ENCODE measurements at places on chromosomes 2 and 18.

- DNase-seq: no peak
Measured at GRCh38 chr2:85886141-85886540, 2.6 kb downstream of the ST3GAL5 start.

DNA sequence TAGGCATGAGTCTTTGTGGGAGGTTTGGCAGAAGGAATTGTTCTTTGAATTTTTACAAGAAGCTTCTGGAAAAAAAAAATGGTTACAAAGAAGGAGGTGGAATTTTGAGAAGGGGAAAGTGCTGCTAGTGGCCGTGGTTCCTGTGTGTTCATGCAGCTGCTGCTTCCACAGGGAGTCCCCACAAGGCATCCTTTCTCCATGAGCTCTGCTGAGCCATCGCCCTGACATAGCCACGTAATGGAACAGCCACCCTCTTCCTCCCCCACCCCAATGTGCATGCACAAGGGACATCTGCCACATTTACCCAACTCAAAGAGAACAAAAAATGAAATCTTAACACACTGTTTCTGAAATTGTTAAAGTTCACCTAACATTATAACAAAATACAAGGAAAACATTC lies 529.7 kb downstream of the SATB2 start:
- no peak for DNase-seq

DNA sequence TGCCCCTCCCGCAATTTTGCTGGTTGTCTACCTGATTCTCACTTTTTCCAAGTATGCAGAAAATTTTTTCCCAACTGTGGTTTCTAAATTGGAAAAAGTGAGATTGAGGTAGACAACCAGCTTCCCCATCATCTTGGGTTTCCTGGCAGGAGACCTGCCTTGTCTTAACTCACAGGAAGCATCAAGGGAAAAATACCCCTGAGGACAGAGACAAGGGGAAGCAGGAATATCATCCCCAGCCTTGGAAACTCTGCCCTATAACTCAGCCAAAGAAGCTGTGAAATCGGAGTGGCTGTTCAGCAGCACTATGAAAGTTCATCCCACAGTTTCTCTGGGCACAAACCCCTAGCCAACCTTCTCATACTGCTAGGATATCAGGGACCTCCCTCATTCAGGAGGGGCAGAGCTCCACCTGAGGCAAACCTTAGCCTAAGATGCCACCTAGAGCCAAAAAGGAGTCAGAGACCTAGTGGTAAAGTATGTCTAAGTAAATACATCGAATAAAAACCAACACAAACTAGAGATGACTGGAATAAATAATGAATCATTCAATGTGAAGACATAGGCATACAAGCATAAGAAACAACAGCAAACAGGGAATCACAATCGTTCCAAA lies 68.2 kb downstream of the ZSWIM2 start:
- DNase-seq: no peak

GRCh38 chr2:160742667-160743066 lies 249.1 kb upstream of the RBMS1 start:
- no peak for DNase-seq

DNA sequence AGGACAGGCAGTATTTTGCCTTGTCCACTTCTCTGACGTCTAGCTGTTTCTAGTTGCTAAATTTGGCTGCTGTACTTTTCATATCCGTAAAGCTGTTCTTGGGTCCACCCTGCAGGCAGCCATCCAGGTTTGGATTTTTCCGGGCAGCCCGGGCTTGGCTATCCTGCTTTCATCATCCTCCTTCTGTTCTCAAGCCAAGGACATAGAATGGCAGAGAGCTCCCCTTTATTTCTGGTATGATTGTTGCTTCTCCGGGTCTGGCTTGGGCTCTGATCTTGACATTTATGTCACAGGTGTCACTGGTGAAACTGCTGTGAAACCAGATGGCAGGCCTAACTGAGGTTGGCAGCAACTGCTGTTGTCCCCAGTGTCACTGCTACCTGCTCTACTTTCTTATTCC lies 35.5 kb downstream of the SCN2A start:
- no peak for DNase-seq

- DNase-seq: no peak
Measured at GRCh38 chr2:111155610-111156009, 34.9 kb downstream of the BCL2L11 start.

DNA sequence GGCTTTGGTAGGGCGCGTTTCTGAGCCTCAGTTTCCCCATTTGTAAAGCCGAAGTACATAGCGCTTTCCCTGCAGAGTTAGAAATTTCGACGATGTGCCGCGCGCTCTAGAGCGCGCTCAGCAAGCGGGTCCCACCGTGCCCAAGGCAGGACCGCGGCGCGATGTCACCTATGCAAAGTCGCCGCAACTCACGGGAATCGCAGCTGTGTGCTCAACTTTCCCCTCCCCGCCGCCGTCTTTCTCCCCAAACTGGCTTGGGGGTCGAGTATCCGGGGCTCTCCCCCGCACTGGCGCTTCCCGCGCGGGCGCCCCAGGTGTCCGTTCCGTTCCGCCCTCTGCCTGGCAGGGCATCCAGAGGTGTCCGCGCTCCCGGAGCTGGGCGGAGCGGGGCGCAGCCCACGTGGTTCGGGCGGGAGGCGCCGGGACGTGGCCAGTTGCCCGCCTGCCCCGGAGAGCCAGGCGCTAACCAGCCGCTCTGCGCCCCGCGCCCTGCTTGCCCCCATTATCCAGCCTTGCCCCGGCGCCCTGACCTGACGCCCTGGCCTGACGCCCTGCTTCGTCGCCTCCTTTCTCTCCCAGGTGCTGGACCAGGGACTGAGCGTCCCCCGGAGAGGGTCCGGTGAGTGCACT lies at the start of gene MLPH:
Gene MLPH, plus strand, starts transcription at position 433 of the 630 bp plus-strand sequence. CDS start 6,176 bp downstream, outside the sequence.
- no peak for DNase-seq

GRCh38 chr2:122692400-122693083 lies 937.1 kb downstream of the TSN start:
- no peak for DNase-seq

DNA sequence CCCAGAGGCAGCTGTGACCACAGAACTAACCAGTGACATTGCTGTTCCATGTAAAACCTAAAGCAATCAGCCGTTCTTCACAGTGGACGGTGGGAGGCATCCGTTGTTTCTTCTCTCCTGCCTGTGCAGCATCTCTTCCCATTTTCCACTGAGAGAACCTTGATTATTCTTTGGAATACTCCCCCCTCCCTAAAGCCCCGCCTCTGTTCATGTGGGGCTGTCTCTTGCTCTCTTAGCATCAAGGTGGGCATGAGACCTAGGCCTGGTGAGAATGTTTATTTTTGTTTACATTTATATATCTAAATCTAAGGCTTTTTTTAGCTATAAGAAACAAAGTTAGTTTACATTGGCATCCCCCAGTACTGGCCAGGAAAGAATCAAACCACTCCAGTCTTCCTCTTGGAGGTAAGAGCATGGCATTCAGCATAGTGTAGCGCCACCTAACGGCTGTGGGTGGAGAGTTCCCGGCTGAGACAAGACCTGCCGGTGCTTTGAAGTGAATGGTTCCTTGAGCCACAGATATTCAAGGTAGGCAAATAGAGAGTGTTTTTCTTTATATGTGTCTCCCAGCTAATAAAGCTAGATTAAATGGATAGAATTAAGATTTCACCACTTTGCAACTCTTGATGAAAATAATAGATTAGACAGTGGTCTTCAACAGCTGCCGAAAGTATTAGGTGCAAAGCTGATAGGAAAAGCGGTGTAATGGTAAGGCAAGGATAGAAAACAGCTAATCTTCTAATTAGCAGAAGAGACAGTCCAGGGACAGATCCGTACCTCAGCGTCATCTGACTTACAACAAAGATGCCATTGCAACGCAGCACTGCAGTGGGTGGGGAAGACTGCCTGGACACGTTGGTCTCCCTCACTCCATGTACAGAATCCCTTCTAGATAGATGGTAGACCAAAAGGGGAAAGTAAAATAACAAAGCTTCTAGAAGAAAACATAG lies 219.6 kb upstream of the RAB12 start:
- DNase-seq: peak; percentile 2

DNA sequence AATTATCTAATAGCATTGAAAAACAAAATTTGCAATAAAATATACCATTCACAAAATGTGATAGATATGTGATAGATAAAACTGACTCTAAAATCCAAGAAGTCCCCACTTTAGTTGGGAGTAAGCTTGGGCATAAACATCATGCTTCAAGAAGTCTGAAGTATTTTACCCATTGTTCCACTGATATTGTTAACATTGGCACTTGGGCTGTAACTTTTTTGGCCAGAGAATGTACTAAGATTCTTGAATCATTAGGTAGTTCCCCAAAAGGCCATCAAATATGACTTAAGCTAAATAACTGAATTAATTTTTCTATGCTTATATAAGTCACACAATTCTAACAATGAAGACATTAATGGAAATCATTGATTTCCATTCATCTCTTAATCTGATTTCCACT lies 413.6 kb downstream of the CDH2 start:
- no peak for DNase-seq

- no peak for DNase-seq
Measured at GRCh38 chr2:7405861-7406715, 488.9 kb downstream of the RNF144A start.

DNA sequence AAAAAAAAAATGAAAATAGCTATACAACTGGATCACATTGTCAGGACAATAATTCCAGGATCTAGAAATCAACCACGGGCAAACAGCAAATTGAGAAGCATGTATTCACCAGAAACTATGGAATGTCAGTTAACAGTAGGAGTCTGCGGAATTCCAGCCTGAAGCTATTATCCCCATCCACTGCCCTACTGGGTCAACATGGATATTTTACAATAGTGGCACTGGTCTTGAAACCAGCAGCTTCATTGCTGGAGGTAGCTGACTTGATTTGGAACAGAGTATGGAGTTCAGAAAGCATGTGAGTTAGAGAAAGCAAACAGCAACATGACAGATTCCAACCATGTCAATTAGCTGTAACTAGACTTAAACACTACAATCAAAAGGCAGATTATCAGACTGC lies 55.7 kb upstream of the PDE1A start:
- DNase-seq: no peak

GRCh38 chr2:67137699-67138098 lies 259.4 kb upstream of the ETAA1 start:
- no peak for DNase-seq
